ENCODE measurements at places on chromosomes 1 and 21. TPM values are rescaled to one million over a fixed set of nuclear protein-coding genes. Genes with fewer than 3 reads are reported as not detected.

GRCh38 chr1:109528712-109529111, 11.0 kb upstream of the GPR61 start:
- no peak for DNase-seq

KRTAP11-1 gene
- polyA plus RNA-seq = not detected

DNA sequence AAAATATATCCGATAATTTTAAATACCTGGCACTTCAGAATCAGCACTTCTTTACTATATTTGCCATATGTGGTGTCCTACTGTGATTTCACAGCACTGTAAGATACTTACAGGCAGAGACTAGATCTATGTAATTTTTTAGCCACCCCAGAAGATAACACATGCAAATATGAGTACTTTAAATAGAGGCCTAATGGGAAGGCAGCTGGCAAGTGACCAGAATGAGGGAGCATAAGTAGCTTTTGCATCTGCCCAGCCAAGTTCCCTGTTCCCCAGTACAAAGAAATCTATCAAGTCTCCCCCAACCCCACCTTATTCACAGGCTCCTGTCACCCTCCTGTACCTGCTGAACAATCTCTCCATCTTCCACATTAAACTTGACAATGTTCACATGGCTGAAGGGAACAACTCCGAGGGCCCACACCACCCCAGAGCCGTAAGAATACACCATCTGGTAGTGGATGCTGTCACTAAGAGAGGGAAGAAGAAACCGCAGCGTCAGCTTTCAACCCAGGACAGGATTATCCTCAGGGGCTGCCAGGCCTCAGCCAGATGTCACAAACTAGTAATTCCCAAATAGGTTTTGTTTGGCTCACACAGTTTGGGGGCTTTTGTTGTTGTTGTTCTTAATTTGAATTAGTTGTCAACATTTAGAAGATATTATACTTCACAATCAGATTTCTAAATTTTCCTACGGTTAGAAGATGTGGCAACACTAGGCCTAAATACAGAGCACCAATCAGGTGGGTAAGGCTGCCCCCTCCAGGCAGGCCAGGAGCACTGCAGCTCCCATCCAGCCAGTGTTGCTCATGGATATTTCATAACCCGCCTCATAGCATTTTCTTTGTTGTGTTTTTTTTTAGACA, 10.4 kb downstream of the EMC1 start:
- DNase-seq = no peak

DNA sequence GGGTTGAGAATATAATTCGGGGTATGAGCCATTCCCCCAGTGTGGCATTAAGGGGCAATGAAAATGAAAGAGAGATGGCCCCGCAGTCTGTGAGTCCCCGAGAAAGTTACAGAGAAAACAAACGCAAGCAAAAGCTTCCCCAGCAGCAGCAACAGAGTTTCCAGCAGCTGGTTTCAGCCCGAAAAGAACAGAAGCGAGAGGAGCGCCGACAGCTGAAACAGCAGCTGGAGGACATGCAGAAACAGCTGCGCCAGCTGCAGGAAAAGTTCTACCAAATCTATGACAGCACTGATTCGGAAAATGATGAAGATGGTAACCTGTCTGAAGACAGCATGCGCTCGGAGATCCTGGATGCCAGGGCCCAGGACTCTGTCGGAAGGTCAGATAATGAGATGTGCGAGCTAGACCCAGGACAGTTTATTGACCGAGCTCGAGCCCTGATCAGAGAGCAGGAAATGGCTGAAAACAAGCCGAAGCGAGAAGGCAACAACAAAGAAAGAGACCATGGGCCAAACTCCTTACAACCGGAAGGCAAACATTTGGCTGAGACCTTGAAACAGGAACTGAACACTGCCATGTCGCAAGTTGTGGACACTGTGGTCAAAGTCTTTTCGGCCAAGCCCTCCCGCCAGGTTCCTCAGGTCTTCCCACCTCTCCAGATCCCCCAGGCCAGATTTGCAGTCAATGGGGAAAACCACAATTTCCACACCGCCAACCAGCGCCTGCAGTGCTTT, 9.4 kb downstream of the PROX1 start:
- no peak for DNase-seq

GRCh38 chr1:94819945-94820746, at the start of gene SLC44A3:
TSS of gene SLC44A3 (plus strand) at chr1:94820357. CDS start at chr1:94820452, 95 bp downstream.
- no peak for DNase-seq

CAPN8 gene
- 2.6 TPM for polyA plus RNA-seq

CYP4B1 gene
- 1.7 TPM for polyA plus RNA-seq

PADI3 gene
- polyA plus RNA-seq = 0.15 TPM

DNA sequence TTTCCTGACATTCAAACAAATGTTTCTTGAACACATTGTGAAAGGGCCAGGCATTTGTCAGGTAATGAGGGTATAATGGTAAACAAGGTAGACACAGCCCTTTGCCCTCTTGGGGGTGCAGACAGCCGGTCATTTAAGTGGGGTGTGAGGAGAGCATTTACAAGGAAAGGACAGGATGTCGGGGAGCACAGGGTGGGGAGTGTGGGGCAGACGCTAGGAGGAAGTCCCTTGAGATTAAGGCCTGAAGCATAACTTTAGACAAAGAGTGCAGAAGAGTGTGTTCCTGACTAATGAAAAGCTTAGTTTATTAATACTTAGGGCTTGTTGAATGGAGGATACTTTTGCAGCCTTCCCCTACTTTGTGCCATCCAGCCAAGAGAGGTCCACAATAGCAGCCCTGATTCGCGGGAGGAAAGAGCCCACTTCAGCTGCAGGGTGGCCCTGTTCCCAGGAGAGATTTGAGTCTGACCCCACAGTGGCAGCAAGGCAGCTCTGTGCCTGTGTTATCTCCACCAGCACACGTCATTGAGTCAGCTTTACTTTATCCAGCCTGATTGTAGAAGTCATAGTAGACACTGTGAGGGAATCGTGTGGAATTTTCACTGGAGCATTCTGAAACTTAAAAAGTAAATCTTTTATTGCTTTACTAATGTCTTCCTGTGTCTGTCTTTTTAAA, 35.1 kb downstream of the MPZL1 start:
- DNase-seq = no peak

FAM20B gene
- polyA plus RNA-seq = 45.2 TPM

ELAPOR1 gene
- 1.4 TPM for polyA plus RNA-seq

DNA sequence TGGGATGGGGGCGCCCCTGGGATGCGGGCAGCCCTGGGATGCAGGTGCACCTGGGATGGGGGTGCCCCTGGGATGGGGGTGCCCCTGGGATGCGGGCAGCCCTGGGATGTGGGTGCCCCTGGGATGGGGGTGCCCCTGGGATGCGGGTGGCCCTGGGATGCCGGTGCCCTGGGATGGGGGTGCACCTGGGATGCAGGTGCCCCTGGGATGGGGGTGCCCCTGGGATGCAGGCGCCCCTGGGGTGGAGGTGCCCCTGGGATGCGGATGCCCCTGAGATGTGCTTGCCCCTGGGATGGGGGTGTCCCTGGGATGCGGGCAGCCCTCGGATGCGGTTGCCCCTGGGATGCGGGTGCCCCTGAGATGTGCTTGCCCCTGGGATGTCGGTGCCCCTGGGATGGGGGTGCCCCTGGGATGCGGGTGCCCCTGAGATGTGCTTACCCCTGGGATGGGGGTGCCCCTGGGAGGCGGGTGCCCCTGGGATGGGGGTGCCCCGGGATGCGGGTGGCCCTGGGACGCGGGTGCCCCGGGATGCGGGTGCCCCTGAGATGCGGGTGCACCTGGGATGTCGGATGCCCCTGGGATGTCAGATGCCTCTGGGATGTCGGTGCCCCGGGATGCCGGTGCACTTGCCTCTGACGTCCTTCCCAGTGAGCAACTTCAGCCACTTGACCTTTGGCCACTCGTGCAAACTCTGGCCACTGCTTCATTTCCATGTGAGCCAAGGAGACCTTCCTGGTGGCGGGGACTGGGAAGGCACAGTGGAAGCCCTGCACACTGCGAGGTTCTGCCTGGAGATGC, 37.3 kb upstream of the SLC19A1 start:
- no peak for DNase-seq

PROK1 gene
- not detected for polyA plus RNA-seq

ASCL5 gene
- 0.40 TPM for polyA plus RNA-seq

SKI gene
- 56.2 TPM for polyA plus RNA-seq

DNA sequence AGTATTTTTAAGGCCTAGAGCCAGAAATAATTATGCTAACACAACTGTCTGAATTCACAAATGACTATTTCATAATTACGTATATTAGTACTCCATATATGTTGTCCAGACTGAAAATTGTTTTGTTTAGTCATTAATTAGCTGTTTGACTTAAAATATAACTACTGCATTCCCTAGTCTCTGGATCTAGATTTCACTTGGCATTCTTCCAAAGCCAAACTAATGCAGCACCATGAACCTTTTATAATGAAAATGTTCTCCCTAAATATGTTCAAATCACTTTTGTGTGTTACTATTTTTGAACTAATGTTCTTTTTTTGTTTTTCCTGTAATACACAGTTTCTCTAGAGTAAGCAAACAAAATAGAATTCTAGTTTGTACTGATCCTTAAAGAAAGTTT, 46.1 kb downstream of the CAMTA1 start:
- peak; percentile 31 for DNase-seq

GRCh38 chr21:26888256-26888655, 43.0 kb upstream of the ADAMTS1 start:
- DNase-seq = no peak

DNA sequence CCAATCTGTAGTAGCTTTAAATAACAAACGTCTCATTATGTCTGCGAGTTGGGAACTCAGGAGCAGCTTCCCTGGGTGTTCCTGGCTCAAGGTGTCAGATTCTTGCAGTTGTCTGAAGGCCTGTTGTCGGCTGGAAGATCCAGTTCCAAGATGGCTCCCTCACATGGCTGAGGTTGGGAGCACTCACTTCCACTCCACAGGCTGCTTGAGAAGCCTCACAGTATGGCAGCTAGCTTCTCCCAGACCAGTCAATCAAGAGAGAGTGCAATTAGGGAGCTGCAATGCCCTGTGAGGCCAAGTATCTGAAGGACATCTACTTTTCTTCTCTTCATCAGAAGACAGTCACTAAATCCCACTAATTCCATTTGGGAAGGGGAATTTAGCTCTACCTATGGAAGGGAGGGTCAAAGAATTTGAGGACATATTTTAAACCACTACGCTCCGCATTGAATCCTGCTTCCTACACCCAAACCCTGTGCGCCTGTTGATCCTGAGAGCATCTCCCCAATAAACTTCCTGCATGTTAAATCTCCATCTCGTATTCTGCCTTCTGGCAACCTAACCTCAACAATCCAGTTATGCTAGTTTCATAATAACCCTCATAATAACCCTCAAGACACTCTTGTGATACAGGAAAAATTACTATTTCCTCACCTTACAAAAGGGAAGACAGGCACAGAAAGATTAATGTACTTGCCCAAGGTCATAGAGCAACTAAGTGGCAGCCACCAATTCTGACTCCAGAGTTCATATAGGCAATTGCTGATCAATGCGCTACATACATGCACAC, 3.6 kb upstream of the VPS26C start:
- no peak for DNase-seq

DNA sequence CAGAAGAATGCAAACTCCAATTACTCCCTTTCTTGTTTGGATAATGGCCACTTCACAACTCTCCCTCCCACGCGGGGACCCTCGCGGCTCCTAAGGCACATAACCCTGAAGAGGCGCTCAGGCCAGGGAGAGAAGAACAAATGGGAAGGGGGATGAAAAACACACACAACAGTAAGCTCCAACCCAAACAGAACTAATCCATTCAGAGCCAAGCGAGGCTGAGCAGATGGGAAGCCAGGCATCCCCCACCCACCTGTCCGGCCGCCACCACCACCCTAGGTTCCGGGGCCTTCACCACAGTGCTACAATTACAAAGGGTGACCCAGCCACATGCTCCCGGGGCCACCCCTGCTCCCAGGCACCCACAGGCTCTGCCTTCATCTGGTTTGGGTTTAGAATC, 101.5 kb downstream of the MRPL37 start:
- DNase-seq = no peak

AADACL4 gene
- 2.0 TPM for polyA plus RNA-seq

- DNase-seq = no peak
Observed at GRCh38 chr1:47409311-47410067, 6.6 kb upstream of the FOXE3 start.

GRCh38 chr1:147541672-147542568, 619 bp downstream of the BCL9 start:
- DNase-seq = peak; percentile 55

DNA sequence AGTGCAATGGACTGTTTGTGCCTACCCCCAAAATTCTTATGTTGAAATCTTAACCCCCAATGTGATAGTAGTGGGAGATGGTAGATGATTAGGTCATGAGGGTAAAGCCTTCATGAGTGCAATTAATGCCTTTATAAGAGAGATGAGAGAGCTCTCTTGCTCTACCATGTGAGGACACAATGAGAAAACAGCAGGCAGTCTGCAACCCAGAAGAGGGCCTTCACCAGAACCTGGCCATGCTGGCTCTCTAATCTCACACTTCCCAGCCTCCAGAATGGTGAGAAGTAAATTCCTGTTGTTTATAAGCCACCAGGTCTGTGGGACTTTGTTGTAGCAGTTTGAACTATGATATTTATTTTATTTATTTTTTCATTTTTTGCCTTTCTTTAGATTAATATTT, 21.0 kb downstream of the RYR2 start:
- no peak for DNase-seq

GRCh38 chr1:113990530-113990929, 11.3 kb downstream of the OLFML3 start:
- no peak for DNase-seq

- DNase-seq = no peak
Observed at GRCh38 chr21:33443194-33443593, 36.6 kb downstream of the TMEM50B start.

HTR6 gene
- 2.0 TPM for polyA plus RNA-seq

- no peak for DNase-seq
Observed at GRCh38 chr1:144551543-144552424, 40.9 kb upstream of the PPIAL4F start.

HENMT1 gene
- 13.0 TPM for polyA plus RNA-seq

OR14K1 gene
- not detected for polyA plus RNA-seq

GRCh38 chr1:204505674-204506200, 10.5 kb upstream of the MDM4 start:
- DNase-seq = no peak

CD1B gene
- not detected for polyA plus RNA-seq

GRCh38 chr1:235601104-235601503, 48.5 kb downstream of the GNG4 start:
- no peak for DNase-seq

Measured in renal cortex interstitium (tissue), 15 donors.